ENCODE measurements at places on chromosomes 13 and 19.

DNA sequence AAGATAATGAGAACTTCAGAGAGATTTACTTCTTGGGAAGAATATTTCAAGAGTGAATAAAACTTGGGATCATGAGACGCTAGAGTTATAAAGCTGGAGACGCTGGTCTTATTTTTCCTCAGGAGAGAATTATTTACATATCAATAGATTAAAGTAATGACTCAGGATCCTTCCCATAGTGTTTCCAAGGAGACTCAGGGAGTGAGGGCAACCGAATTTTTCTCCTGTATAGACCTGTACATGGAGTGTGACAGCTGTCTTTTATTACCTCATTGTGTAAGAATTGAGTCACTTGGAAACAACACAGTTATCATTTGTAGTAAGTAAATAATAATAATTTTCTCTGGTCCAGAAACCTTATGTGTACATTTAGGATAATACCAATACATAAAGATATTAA is 1905.5 kb downstream of the OLFM4 start:
- DNase-seq = no peak

- DNase-seq = no peak
These were observed 121.0 kb downstream of the COG6 start for GRCh38 chr13:39776439-39776838.

DNA sequence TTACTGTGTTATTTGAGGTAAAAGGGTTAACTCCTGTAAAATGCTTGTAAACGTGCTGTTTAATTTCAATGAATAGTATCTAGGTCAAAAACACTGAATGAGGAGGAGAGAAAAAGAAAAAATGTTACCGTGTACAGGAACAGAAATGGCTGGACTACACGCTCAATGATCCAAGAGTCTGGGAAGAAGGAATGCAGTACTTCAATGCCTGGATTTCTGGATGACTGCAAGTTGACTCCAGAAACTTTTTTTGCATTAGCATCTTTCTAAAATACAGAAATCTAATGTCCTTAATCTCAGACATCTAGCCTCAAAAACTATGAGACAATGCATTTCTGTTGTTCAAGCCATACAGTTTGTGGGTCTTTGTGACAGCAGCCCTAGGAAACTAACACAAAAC is 17.4 kb upstream of the IPO5 start:
- DNase-seq = no peak

- DNase-seq = peak; percentile 2
These were observed 105.0 kb downstream of the DGKH start for GRCh38 chr13:42153199-42154113.

- no peak for DNase-seq
These were observed 120.0 kb upstream of the MAB21L1 start for GRCh38 chr13:35596321-35597030.

DNA sequence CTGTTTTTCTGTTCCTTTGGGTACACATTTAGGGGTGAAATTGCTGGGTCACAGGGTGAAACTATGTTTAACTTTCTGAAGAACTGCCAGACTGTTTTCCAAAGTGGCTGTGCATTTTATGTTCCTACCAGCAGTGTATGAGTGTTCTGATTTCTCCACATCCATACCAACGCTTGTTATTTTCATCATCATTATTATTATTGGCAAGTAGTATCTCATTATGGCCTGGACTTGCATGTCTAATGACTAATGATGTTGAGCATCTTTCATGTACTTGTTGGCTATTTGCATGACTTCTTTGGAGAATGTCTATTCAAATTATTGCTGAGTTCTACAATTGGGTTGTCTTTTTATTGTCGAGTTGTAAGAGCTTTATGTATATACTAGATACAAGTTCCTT is 321.8 kb upstream of the HTR2A start:
- DNase-seq = no peak

- DNase-seq = no peak
These were observed 133.9 kb downstream of the AKAP11 start for GRCh38 chr13:42405665-42406390.

DNA sequence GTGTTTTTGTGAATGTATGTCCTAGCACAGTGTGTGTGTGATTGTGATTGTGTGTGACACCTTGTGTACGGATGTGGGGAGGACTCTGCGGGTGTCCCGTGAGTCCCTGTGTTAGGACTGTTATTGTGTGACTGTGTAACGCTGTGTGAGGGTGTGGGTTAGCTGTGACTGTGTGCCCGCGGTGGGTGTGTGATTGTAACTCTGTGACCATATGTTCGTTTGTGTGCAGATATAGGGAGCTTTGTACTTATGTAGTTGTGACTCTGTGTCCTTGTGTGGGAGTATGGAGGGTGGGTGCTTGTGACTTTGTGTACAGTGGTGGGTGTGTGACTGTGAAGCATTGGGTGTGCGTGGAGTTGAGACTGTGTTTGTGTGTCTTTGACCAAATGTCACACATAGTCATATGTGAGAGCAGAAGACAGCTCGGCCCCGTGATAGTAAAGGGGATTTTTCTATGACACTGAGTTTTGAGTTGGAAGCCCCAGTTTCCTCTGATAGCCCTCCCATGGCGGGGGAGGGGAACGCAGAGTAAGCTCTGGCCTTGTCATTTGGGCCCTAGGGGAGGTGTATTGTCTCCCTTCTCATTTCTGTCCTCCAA is 949 bp upstream of the ZNF260 start:
- DNase-seq = no peak

All from T47D (cell line).